Stimulated activated CD4-positive, alpha-beta T cell treated with anti-CD3 and anti-CD28 coated beads, TNF-alpha, amount 100 ng/mL, for 4 hours (primary cell): ENCODE measurements at places on chromosomes 4 and X.

- DNase-seq = no peak
These were observed 146.8 kb downstream of the KLHL4 start for GRCh38 chrX:87664381-87664780.

DNA sequence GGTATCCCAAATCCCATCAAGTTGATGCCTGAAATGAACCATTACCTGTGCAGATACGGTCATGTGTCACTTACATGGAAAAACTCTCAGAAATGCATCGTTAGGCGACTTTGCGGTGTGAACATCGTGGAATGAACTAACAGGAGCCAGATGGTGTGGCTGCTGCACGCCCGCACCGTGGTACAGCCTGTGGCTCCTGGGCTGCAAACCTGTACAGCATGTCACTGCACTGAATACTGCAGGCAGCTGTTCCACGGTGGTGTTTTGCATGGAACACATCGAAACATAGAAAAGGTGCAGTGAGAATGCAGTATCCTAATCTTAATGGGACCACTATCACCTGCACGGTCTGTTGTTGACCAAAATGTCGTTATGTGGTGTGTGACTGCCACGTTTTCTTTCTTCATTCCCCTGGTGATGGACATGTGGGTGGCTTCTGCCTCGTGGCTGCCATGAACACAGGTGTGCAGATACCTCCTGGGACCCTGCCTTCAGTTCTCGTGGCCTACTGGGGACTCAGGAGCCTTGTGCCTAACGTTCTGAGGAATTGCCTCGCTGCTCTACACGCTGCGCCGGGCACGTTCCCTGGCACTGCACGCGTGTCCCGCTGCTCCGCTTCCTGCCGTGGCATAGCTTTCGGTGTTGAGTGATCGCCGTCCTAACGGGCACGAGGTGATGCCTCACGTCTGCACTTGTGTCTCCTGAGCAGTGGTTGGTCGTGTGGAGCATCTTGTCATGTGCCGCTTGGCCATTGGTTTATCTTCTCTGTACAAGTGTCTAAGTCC lies 18.5 kb downstream of the MAEA start:
- no peak for DNase-seq

- no peak for DNase-seq
These were observed at the start of gene GK for GRCh38 chrX:30653415-30654131. TSS of gene GK (plus strand) at chrX:30653423. CDS start at chrX:30653538, 115 bp downstream.

DNA sequence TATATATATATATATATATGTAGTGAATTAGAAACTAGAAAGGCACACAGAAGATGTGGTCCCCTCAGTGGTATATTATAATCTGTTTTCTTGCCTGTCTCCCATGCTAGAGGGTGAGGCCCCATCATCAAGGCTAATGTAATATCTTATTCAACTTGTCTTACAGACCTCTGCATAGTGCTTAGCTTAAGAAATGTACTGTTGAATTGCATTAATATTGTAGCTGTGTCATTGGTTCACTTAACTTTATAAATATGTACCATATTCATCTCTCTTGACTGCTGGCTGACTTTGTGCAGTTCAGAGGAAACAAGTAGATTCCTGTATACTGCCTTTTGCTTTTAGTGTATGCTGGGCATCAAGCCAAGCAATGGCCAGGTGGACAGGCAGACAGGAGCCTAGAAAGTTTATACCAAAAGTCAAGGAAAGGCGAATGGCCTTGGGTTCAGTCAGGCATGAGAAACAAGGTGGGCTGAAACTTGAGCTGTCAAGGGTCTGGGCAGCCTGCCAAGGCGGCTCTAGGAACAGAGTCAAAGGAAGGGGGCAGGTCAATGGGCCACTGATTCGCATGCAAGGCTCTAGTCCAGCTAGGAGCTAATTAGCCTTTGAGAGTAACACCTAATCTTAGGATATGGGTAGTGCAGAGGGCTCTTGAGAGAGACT lies 78.8 kb upstream of the LEF1 start:
- DNase-seq = no peak

DNA sequence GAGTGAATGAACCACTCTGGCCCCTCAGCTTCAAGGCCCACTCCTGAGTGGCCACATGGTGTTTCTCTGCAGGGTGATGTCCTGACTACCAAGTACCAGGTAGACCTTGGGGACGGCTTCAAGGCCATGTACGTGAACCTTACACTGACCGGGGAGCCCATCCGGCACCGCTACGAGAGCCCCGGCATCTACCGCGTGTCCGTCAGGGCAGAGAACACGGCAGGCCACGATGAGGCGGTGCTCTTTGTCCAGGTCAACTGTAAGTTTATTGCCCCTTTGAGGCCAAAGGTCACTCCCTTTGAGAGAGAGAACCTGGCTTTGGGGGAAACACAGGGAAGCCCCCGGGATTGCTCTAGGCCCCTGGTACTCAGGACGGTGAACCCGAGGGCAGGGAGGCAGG lies 216.0 kb downstream of the AFAP1 start:
- no peak for DNase-seq

DNA sequence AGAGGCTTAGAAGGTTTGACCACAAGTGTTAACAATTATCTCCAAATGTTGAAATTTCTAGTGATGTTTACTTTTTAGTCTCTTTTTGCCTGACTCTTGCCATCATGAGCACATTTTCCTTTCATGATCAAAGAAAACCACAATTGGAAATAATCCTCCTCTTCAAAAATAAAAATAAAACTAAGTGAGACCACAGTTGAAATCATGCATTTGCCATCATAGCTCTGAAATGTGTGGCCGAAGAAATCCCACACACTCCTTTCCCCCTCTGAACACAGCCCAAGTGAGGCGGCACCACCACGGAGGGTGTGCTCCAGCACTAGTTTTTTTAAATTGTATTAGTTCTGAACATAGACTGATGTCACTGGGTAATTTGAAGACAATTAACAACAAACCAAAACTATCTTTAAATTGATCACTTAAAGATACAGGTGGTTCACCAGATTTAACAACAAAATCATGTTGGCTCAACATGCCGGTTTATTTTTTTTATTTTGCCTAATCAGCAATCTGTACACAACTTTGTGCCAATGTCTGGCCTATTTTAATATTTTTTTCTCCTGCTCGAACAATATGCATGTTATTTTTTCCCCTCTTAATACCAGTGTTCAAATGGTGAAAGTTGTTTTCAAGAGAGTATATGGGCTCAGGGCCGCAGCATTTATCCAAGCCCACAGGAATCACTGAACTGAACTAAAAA lies 17.6 kb downstream of the APBB2 start:
- DNase-seq = no peak
